ENCODE measurements at places on chromosomes 4 and X.

DNA sequence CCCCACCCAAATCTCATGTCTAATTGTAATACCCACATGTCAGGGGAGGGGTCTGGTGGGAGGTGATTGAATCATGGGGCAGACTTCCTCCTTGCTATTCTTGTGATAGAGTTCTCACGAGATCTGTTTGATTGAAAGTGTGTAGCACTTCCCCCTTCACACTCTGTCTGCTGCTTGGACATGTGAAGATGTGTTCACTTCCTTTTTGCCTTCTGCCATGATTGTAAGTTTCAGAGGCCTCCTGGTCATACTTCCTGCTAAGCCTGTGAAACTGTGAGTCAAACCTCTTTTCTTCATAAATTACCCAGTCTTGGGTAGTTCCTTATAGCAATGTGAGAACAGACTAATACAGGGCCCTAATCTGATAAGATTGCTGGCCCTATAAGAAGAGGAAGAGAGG is 1514.8 kb downstream of the RPA4 start:
- peak; percentile 96 for DNase-seq

DNA sequence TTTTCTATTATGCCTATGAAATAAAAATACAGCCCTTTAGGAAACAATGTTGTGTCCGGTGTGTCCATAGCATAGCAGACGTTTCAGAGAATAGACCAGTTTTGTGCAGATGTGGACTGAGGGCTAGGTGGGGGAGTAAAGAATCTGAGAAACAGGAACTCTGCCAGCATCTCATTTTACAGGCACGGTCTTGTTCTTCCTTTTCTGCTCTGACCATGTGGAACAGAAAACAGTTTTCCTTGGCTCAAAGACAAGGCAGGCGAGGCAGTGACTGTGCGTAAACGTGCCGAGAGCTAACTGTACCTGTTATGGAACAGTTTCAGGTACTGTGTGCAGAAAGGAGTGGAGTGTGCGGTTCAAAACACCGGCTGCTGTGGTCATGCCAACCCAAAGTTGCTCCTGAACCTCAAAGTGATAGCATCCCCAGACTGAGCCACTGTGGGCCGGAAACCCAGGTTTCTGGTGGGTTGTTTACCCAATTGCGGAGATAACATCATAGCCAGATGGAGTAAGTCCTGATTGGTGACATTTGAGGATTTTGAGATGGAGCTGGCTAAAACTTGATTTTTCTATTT is 20.2 kb downstream of the CNGA2 start:
- DNase-seq: no peak

- DNase-seq: peak; percentile 37
These were observed 2.5 kb upstream of the TMPRSS11D start for GRCh38 chr4:67886281-67886680.

GRCh38 chr4:102193145-102193544 is 152.1 kb downstream of the SLC39A8 start:
- peak; percentile 26 for DNase-seq

DNA sequence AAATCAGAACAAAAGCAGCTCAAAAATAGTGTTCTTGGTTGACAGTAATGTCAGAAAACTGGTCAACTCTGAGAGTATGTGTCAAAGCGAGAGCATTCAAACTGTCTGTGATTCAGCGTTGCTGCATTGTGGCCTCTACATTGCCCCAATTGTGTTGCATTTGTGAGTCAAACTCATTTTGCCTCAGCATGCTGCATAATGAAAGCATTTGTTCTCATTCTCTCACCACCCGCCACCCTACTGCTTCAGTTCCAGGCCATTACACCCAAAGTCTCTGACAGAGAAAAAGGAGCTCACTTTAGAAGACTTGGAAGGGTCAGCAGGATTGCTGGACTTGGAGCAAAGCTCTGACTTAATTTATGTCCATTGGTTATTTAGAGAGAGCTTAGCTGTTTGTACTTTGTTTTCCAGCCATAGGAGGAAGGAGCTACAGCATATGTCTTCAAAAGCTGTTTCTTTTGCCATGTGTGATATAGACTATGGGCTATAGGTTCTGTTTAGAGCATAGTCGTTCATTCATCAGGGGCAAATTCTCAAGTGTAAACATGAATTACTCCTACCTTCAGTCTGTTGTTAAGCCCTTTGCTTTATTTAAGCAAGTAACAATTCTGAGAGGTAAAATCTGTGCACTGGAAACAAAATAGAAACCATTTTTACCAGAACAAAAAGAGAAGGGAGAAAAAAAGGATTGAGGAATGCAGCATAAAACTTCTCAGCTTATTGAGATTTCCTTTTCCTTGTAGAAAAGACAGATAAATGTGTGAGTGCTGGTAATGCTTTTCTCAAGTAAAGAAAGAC is 153.4 kb upstream of the ANK2 start:
- DNase-seq: no peak

DNA sequence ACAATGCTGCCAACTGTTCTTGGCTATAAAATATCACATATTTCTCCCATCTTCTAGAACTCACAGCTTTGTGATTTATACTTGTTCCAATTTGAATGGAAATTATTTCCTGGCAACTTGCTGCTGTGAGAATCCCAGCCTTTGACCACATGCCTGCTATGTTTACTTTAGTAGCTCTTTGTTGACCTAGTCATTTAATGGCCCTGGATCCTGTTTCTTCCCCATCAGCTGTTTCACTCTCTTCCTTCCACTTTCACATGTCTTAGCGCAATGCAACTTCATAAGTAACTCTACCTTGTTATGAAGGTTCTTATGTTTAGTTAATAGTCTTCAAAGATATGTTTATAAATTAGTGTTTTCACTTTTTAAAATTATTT is 1973.6 kb upstream of the AGA start:
- peak; percentile 40 for DNase-seq

GRCh38 chrX:136325377-136325776 is 24.6 kb downstream of the ADGRG4 start:
- DNase-seq: peak; percentile 7

GRCh38 chr4:47074816-47075215 is 43.4 kb downstream of the GABRB1 start:
- no peak for DNase-seq

DNA sequence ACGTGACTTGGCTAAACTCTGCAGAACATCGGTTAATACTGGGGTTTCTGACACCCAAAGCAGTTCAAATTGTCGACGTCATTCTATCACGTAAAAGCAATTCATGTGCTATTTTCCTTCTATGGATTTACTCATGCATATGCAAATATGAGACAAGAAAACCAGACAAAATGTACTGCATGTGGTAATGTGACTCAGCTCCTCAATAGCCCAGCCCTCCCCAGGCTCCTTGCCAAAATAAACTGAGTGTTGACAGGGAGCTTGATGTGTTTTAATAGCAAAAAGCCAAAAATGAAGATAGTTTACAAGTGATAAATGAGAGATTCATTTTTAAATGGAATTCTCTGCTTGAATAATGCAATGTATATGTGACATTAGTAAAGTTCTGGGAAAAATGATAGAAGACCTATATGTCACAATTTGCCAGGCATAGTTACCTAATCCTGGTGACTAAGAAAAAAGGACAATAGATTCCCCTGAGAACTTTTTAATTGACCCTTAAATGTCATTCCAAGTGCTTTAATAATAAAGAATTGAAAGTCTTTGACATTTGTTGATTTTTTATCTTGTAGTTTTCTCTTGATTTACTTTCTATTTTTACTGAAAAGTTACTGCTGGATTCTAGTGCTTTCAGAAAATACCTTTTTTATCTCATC is 1700.6 kb upstream of the TENM3 start:
- no peak for DNase-seq

DNA sequence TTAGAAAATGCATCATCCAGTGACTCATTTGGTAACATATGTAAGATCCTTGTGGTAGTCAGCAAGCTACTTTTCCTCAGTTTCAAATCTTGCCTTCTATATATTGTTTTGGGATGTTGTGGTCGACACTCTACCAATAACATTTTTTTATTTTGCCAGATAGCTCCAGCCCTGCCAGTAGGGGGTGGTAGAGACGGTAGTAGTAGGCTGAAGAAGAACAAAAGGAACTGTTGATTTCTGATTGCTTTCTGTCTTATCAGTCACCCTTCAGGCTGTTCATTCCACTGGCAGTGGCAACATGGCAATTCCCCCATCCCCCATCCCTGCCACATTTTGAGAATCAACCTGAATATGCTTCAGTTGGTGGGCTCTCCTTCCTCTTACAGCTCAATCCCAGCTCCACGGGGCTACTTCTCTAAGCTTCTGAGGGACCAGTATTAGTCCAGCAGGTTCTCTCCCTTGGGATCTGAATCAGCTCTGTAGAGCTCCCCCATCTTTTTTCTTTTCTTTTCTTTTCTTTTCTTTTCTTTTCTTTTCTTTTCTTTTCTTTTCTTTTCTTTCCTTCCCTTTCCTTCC is 171.5 kb upstream of the VEGFC start:
- DNase-seq: peak; percentile 68

GRCh38 chrX:132900633-132901293 is 57.7 kb downstream of the HS6ST2 start:
- no peak for DNase-seq

DNA sequence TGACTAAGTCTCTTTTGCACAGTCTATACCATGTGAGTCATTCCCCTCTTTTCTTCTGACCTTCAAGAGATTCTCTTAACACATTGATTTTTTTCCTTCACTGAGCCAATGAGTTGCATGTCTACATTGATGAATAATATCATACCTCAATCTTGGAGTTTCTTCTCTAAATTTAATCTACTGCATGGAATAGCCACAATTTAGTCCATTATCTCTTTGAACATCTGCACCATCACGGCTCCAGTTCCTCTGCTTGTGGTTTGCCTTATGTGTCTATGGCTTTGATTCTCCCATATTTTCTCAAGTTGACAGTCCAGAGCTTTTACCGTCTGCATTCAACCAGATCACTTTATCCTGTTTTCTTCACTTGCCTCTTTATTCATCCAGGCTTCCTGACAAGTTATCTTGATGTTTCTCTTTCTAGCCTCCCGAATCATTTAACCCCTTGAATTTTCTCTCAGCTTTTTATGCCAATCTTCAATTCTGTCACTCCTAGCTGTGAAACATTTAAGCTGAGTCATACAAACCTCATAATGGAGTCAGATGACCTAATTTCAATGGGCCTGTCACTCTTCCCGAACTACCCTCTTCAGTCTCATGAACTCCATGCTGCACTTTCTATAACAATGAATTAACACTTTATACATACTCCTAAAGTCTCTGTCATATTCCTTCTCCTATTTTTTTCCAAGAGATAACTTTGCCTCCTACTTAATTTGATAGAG is 222.3 kb downstream of the CPE start:
- DNase-seq: no peak

DNA sequence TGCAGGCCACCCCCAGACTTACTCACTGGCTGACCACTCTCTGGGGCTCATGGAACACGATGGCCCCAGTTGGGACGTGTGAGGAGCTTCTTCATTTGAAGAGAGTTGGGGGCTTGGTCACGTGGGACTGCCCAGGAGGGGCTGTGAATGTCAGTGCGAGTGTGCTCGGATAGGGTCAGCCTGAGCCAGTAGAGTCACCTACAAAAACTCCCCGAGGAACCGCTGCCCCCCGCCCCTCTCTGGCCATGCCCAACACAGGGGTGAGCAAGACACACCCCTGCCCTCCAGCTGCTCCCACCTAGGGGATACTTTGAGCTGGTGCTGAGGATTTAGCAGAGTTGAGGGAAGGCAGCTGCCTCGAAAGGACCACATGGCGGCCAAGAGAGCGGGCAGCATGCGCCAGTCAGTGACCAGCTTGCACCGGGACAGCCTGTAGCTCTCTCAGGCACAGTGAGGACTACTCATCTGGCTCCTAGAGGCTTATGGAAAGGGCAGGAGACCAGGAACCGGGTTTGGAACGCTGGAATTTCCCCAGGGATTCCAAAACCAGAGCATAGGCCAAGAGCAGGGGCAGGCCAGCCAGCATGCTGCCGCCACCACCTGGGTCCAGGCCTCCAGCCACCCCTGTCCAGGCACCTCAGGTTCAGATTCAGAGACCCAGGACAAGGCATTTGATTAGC is 8.4 kb downstream of the PNMA6E start:
- no peak for DNase-seq

GRCh38 chr4:131091896-131092295 is 1995.9 kb downstream of the C4orf33 start:
- DNase-seq: peak; percentile 9

DNA sequence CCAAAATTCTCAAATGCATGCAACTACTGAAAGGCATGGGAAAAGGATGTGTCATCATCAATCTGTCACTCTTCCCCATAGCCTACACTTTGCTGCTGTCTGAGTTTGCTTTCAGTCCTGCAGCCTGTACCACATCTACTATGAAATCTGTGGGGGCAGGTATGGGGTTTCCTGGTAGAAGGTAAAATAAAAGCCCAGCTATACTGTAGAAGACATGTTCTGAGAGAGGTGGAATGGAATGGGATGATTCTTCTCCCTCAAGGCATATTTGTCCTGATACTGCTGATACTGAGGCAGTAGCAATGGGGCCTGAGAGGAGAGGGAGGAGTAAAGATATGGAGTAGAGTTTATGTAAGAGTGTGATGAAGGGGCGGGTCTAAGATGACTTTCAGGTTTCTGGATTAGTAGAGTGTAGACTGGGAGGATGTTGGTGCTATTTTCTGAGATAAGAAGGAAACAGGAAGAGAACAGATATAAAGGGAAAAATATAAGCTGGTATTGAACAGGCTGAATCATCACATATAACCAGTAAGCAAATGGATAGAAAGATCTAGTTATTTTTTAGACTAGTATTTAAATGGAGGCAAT is 38.7 kb upstream of the GYPA start:
- no peak for DNase-seq

- no peak for DNase-seq
These were observed 91.5 kb downstream of the HPRT1 start for GRCh38 chrX:134551376-134552048.

- no peak for DNase-seq
These were observed 21.9 kb downstream of the GPRIN3 start for GRCh38 chr4:89285745-89286144.

DNA sequence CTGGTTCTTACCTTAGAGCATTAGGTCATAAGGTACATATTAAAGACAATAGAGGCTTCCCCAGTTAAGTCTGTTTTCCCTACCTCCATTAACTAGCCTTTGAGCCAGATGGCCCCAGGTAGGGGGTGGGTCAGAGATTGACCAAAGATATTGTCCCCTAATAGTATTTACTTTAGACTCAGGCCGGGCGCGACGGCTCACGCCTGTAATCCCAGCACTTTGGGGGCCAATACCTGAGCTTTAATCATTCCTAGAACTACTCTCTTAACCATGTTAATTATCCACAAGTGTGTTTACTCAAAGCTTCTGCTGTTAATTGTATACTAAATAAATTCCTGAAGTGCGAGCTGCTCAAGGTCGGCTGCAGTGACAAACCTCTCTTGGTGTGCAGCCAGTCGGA is 28.0 kb upstream of the AMBN start:
- DNase-seq: no peak

DNA sequence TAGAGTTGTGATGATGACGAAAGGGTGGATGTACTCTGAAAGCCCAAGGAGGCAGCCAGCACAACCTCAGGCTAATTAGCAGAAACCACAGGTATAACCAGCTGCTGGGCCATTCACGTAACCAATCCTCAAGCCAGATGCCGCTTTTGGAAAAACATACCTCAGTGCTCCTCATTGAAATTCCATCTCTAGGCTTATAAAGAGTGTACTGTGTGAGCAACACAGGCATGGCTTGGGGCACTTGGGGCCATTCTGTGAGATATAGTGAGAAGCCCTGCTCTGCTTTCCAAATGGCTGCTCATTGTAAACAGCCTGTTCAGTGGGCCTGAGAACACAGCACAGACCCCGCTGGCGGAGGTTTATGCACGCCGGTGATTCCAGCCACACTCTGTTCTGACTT is 182.1 kb upstream of the HHIP start:
- no peak for DNase-seq

- DNase-seq: no peak
These were observed 391 bp upstream of the IDUA start for GRCh38 chr4:986428-986878.
